ENCODE measurements at places on chromosomes 12 and 14. TPM values are rescaled to one million over a fixed set of nuclear protein-coding genes. Genes with fewer than 3 reads are reported as not detected.

The FBLN5 gene
- 240 TPM for total RNA-seq

The KRT7 gene
- total RNA-seq, result 7.6 TPM

The KLRD1 gene
- total RNA-seq, result 4.4 TPM

The MUCL1 gene
- not detected for total RNA-seq

The EP400 gene
- 35.6 TPM for total RNA-seq

The KRT8 gene
- total RNA-seq, result 22.8 TPM

The RARG gene
- 79.1 TPM for total RNA-seq

- no peak for DNase-seq
Measured at GRCh38 chr12:15011162-15011561, 38.3 kb downstream of the PDE6H start.

GRCh38 chr12:59115526-59115925, 195.2 kb upstream of the LRIG3 start:
- DNase-seq, result no peak

GRCh38 chr12:569803-570434, 93.3 kb downstream of the NINJ2 start:
- no peak for DNase-seq

- no peak for DNase-seq
Measured at GRCh38 chr14:89807892-89808291, 146.6 kb downstream of the EFCAB11 start.

DNA sequence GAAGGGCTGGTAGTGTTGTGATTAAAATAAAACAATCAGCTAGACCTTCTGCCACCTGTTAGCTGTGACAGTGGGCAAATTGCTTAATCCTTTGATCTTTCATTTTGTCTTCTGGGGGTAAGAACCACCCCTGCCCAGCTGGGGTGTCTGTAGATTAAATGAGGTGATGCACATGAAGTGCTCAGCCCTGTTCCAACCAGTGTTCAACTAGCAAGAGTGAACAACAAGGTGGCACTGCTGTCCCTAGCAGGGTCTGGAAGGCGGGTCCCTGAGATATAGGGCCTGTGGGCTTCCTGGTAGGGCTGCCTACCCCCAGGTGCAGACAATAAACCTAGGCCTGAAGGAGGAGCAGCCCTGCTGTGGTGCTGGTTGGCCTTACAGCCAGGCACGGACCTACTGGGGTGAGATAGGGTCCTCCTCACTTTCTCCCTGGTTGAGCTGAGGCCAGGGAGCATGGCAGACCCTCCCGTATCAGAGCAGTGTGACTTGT, 60.6 kb downstream of the ARL6IP4 start:
- no peak for DNase-seq

DNA sequence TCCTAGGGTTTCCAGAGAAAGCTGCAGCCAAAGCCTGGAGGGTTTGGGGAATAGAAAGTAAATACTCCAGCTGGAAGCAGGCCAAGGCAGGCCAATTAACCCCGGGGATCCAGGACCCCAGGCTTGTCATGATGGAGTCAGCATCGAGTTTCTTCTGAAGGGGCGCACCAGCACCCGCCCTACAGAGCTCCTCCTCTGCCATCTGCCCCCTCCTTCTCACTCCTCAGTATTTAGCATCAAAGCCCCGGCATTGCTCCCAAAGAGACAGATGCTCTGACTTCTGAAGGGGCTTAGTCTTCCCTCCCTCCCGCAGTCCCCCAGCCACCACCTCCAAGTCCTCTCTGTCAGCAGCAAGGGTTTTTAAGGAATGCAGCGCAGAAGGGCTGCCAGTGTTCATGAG, 285.1 kb upstream of the NOS1 start:
- DNase-seq, result no peak

DNA sequence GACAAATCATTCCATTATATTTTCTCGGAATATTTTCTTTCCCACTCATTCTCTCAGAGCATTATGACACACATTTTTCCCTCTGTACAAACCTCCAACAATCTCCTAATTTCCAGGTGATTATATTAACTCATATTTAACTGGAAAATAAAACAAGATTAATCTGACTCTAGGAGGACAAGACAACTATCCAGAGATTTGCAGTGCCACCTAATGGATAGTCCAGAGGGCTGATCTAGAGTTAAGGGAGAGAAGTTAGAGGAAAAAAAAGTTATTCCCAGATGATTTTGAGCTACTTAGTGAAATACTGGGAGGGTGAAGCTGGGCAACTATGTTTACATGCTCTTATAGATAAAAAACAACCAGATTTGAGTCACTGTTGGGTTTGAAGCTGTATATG, 161.7 kb downstream of the ALX1 start:
- no peak for DNase-seq

DNA sequence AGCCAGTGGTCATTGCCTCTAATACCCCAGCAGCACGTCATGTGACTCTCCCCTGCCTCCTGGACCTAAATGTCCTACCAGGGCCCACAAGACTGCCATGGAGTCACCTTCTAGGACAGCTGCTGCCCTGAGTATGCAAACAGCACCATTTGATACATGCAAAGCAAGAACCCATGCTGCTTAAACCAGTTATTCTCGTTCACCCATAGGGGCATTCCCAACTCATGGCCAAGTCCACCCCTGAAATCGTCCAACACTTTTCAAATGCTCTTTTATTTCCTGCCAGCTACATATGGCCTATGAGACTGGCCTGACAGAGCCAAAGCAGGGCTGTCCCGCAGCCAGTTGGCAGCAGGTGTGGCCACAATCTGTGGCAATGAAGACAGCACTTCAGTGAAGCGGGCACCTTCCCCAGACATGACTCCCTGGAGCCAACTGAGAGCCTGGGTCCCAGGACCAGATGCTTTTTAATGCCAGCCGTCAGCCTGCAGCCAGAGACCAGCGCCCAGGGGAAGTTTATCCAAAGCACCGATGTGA, 99.9 kb downstream of the BCAT1 start:
- DNase-seq, result no peak

DNA sequence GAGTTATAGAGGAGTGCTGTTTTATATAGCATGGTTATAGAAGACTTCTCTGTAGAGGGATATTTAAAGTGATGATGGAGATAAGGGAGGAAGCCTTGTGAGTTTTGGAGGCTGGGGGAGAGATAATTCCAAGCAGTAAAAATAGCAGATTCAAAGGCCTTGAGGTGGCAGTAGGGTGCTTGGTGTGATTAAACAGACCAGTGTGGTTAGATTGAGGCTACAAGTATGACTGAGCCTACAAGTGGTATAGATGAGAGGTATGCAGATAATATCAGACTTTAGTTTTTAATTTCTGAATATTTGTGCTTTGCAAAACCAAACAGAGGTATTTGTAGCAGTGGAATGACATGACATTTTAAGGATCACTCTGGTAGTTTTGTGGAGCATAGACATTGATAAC, 20.3 kb downstream of the FANCM start:
- DNase-seq, result no peak

DNA sequence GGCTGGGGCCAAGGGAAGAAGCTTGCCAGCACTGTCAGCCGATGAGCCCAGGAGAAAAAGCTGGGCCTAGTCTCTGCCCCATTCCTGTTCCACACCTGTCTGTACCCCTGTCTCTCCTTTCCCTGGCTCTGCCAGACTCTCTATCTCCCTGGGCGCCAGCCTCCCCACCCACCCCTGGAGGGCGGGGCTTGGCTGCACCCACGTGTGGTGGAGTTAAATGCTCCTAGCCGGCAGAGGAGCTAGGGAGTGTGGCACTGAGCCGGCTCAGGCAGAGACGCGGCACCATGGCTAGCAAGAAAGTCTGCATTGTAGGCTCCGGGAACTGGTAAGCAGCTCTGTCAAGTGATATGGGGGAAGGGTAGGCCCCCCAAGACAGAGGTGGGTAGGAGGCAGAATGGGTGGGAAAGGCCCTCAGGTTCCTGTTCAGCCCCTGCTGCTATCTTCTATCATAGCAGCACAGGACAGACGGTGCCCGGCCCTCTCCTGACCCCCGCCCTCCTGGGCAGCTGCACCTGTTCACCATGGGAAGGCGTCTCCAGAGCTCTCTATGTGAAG, at the start of gene GPD1:
Gene GPD1, plus strand, starts transcription at position 242 of the 555 bp plus-strand sequence. Its CDS starts 43 bp downstream, at position 285.
- DNase-seq, result no peak

DNA sequence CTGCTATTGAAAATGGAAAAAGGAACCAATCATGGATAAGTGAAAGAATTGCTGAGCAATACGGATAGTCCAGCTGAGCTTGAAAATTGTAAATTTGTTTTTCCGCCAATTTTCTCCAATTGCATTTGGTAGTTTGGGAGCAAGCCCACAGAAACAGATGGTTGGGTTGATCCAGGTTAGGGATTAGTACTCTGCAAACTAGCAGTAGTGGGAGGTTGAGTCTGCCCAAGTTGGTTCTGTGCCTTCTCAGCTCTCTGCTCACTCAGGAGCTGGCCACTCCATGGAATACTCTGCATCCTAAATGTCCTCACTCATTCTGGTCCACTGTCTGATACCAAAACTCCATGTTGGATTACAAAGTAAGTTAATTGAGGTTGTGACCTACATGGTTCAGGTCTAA, 361.1 kb upstream of the ATP2B1 start:
- no peak for DNase-seq

DNA sequence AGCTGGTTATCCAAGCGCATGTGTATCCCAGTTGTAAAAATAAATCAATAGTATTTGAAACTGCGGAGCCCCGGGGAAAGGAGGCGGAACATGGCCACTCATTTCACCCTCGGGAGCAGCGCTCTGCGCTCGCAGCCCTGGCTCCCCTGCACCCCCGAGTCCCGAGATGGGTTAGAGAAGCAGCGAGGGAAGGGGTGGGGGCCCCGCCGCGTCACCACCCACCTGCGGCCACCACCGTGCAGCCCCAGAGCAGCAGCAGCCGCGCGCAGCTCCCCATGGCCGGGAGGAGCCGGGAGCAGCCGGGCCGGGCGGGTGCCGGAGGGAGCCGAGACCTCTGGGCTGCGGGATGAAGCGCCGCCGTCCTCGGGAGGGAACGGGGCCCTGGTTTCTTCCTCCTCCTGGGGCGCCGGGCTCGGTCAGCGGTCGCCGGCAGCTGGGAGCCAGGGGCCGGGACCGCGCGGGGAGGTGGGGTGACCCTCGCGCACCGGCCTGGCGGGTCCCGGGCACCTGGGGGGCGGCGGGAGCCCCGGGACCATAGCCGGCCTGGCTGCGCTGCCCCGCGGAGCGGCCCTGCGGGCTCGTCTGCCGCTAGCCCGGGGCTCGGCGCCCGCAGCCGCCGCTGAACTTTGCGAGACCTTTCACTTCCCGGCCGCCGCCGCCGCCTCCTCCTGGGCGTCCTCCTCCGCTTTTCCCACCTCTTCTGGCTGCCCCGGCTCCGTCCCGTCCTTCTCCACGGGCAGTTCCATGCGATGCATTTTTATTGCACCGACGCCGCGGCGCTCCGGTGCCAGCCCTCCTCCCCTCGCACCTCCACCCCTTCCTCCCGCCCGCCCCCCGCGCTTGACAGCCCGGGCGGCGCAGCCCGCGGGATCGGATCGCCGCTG, at the start of gene NTN4:
Gene NTN4, minus strand, starts transcription at position 732 of the 884 bp plus-strand sequence. Its CDS starts 455 bp downstream, at position 277.
- no peak for DNase-seq

All from vagina (tissue), 2 donors.